ENCODE measurements at places on chromosomes 13 and 19.
A peak's percentile ranks its signal among the peaks of the same experiment; 100 is the strongest.

GRCh38 chr13:44468874-44469273 is 95.2 kb downstream of the SERP2 start:
- DNase-seq: no peak

GRCh38 chr19:44113784-44114390 is 688 bp downstream of the ZNF225 start:
- no peak for DNase-seq

DNA sequence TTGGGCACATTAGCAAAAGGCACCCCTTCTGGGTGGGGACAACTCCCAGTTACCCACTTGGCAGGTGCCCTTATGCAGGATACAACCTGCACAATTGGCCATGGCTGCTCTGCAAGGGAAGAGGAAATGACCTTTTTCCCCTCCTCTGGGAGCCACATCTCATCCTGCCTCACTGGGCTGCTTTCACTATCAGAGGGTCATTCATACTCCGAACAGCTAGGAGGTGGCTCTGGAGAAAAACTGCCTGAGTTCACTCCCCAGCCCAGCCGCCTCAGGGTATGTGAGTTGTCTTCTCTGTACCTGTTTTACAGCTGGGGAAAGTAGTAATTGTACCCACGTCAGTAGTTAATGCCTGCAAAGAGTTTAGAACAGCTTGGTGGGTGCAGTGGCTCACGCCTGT is 7.1 kb upstream of the ACTN4 start:
- no peak for DNase-seq

DNA sequence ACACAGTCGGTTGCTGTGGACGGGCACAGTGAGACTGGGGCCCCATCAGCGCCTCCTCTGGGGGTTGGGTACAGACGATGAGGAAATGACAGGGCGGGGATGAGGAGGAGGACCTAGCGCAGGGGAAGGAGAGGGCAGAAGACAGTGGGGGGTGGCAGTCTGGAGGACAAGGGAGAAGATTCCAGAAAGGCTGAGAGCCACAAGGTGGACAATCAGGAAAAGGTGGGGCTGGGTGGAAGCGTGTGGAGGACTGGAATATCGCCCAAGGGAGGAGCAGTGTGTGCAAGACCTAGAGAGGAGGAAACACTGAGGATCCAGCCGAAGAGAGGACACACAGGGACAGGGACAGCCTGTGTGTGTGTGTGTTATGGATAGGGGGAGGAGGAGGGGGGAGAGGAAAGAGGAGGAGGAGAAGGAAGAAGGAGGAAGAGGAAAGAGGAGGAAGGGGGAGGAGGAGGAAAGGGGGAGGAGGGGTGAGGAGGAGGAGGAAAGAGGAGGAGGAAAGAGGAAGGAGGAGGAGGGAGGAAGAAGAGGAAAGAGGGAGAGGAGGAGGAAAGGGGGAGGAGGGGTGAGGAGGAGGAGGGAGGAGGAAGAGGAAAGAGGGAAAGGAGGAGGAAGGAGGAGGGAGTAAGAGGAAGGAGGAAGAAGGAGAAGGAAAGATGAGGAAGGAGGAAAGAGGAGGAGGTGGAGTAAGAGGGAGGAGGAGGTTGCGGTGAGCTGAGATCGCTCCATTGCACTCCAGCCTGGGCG is 15.8 kb upstream of the GARIN5A start:
- peak; percentile 13 for DNase-seq
